ENCODE measurements at places on chromosomes 16 and 17.

- no peak for DNase-seq
Observed at GRCh38 chr16:22423716-22424115, 49.3 kb upstream of the CDR2 start.

- no peak for DNase-seq
Observed at GRCh38 chr16:27676839-27677238, 126.9 kb downstream of the KATNIP start.

DNA sequence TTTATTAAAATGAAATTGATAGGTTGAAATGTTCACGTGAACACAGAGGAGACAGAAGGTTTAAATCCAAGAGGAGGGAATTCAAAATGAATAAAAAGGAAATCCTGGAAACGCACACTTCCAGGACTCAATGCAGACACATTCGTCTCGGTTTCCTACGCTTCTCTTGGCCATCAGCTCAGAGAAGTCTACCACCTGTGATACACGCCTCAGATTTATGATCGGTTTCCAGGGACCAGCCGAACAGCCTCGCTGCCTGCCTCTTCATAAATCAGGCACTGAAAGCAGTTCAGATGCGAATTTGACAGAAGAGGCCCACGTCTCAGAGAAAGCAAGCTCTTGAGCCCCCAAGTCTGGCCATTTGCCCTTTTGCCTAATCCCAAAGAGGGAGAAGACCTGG, 125.5 kb upstream of the IRX3 start:
- no peak for DNase-seq

DNA sequence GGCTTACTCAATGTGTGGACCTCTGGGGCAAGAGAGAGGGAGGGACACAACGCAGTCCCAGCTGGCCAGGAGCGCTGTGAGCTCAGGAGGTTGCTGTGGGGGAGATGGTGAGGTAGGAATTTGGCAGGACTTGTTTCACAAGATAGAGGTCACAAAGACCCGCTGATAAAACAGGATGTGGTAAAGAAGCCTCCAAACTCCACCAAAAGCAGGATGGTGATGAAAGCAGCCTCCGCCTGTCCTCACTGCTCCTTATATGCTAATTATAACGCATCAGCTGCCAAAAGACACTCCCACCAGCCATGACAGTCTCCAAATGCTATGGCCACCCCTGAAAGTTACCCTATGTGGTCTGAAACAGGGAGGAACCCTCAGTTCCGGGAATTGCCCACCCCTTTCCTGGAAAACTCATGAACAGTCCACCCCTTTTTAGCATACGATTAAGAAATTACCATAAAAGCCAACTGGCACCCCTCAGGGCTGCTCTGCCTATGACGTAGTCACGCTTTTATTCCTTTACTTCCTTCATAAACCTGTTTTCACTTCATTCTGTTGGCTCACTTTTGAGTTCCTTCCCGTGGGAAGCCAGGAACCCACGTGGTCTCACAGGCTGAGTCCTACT, 5.3 kb upstream of the EIF4A3 start:
- DNase-seq, result no peak

- no peak for DNase-seq
Observed at GRCh38 chr17:17320911-17321220, 17.7 kb downstream of the NT5M start.

GRCh38 chr16:660459-661183, 7.3 kb upstream of the RHOT2 start:
- peak; percentile 61 for DNase-seq

DNA sequence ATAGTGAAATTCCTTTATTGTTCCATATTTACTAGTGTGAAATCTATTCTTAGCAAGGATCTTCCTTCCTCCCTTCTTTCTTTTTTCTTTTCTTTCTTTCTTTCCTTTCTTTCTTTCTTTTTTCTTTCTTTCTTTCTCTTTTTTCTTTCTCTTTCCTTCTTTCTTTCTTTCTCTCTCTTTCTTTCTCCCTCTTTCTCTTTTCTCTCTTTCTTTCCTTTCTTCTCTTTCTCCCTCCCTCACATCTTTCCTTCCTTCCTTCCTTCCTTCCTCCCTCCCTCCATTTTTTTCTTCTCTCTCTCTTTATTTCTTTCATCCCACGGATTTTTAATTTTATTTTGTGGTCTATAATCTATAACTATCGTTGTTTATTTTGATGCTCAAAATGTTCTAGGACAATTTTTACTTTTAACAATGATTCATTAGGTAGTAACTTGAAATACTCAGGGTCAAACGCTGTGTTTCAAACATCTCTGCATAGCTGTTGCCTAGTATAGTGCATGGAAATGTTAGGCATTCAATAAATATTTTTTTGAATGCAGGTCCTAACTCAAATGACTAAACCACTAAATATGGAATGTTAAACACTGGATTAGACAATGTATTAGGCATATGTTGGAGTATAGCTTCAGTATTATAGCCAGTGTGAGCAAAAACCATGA, 178.3 kb downstream of the MAP2K6 start:
- no peak for DNase-seq

- DNase-seq, result no peak
Observed at GRCh38 chr17:46773221-46773605, 45.3 kb downstream of the WNT3 start.
